NCI-H524 (cell line): ENCODE measurements at places on chromosomes 6 and 20.

- no peak for DNase-seq
These were observed 68.5 kb downstream of the SRC start for GRCh38 chr20:37414224-37415035.

GRCh38 chr6:52243282-52243893 lies 912 bp downstream of the IL17F start:
- no peak for DNase-seq

- DNase-seq, result no peak
These were observed 30.9 kb upstream of the SLA2 start for GRCh38 chr20:36676701-36677421.

- DNase-seq, result no peak
These were observed 202.7 kb downstream of the MAFB start for GRCh38 chr20:40486297-40486696.

- peak; percentile 82 for DNase-seq
These were observed 10.6 kb upstream of the CST7 start for GRCh38 chr20:24938498-24938897.

DNA sequence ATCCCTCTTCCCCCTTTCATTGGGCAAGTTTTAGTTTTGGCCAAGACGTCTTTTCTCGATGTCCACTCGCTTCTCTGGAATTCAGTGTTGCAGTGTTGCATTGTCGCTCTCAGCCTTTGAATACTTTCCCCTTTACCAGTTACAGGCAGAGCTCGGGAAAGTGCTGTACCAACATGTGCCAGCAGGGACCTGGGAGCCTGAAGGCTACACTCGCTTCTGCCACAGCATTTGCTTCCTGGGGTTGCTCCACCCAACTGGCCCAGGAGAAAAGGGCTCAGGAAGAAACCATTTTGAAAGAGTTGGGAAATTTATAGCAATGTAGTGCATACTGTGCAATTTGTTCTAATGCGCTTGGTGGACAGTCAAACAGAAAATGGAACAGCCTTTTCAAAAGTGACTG lies 78.6 kb downstream of the LINC00237 start:
- DNase-seq, result peak; percentile 20

DNA sequence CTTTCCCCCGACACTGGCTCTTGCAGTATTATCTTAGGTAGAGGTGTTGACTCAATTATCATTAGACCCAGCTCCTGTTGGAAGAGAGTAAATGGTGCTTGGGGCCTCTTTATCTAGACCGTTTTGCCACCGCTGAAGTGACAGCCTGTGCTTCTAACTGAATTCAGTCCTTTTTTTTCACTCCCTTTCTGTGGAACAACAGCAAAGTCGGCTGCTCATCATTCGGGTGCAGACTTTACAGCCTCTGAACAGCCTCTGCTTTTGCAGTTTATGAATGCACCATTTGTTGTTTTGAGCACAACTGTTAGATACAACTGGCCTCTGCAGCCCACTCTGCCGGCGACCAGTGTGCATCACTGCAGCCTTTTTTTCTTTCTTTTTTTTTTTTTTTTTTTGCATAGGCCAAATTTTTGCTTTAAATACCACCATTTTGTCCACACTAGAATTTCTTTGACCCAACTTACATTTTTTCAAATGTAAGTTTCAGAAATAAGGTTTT lies 35.8 kb downstream of the RREB1 start:
- DNase-seq, result no peak

DNA sequence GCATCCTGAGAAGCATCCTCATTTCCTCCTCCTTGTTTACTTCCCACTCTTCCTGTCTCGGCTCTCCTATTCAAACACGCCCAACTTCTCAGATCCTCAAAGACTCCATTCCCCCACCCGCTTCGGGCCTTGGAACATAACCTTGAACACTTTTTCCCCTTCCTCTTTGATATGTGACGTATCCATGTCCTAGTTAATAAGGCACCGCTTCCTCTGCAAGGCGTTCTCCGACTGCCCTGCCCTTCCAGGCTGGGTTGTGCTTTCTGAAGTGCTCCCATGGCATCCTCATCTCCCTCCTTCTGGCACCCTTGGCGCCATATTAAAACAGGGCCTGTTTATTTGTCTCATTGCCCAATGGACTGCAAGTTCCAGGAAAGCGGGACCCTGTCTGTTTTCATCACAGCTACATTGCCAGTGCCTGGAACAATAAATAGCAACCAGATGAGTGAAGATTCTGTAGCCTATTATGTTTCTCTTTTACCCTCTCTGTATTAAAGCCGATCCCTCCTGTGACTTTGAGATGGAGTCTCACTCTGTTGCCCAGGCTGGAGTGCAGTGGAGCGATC lies 115.3 kb upstream of the TRAF3IP2 start:
- DNase-seq, result no peak

GRCh38 chr6:45052325-45052724 lies 275.8 kb upstream of the RUNX2 start:
- no peak for DNase-seq

- DNase-seq, result no peak
These were observed 2.2 kb downstream of the MTRES1 start for GRCh38 chr6:107030151-107030550.

- DNase-seq, result no peak
These were observed 1.2 kb upstream of the RAB22A start for GRCh38 chr20:58308290-58308679.

GRCh38 chr20:21229163-21229562 lies 74.0 kb upstream of the XRN2 start:
- no peak for DNase-seq

DNA sequence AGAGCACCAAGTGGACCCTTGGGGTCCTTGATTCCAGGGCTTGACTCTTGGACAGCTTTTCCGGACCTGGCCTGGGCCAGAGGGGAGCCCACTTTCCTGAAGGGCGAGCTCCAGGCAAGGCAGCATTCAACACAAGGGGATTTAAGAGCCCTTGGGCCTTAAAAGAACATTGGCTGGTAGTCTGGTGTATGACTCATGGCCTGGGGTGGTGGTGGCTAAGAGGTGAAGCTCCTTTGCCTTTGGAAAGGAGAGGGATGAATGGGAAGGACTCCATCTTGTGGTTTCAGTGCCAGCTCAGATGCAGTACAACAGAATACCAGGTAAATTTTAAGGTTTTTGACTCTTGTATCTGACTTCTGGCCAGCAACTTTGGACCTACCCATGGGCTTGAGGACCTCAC lies 760.7 kb downstream of the GRIK2 start:
- no peak for DNase-seq

DNA sequence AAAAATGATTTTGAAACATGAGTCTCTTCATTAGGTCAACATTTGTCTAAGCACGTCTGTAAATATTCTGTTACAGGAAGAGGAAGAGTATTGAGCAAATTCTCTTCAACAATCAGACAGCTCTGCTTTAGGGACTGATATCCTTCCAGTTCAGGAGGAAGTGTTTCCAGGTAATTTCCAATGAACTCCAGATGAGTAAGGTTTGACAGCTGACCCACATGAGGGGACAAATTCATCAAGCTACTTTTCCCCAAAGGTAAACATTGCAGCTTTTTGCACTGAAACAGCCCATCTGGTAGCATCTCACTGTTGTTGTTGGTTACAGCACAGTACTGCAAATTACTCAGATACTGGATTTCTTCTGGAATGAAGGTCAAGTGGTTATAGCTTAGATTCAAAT lies 18.1 kb downstream of the ENPP1 start:
- DNase-seq, result no peak

DNA sequence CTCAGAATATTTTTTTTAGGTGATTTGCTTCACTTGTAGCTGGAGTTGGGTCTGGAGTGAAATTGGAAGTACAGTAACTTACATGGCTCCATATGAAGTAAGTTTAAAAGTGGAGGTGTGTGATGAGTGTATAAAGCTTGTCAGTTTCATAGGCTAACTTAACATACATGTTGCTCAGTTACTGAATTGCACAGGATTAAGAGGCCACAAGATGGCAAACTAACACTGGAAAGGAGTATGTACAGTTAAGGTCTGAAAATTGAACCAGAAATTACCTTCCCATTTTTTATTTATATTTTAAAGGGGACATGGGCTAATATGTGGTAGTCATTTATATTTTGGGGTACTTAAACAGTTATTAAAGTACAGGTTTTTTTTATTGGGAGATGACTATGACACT lies 45.3 kb upstream of the SMIM8 start:
- DNase-seq, result peak; percentile 45

DNA sequence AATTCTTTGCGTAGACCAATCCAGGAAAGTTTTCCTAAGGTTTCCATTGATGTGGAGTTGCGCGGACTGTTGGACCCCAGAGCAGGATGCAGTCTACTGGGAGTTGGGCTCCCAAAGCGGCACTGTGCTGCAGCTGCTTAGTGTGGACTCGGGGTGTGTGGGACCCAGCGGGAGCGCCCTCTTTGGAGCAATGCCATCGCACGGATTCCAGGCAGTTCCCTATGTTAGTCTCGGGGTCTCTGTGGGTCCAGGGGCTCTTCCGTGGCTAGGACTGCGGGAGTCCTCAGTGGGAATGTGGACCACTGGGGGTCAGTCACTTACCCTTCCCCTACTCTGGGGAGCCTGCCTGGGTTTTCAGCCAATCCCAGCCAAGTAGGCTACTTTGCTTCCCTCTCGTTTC lies 151.7 kb upstream of the OLIG3 start:
- DNase-seq, result no peak

DNA sequence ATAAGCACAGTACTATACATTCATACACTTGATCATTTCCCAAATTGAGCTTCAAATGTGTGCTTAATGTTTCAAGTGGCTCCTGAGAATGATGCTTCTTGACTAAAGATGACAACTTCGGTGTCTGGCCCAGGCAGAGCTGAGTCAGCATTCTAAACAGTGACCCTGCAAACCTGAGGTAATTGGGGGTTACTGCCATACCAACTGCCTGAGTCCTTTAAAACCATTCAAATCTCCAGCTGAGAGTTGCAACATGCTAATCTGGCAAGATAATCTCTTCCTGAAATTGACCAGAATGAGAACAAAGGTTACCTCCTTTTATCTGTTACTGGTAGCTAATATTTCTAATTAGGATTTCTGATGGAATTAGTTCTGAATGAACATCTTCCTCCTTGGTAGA lies 8.2 kb downstream of the BACH2 start:
- DNase-seq, result no peak
